ENCODE measurements at places on chromosomes 1 and 21. TPM values are rescaled to one million over a fixed set of nuclear protein-coding genes. Genes with fewer than 3 reads are reported as not detected.

Gene MATN1
- total RNA-seq = 0.26 TPM

Gene DPT
- total RNA-seq = not detected

Gene NPHS2
- not detected for total RNA-seq

- peaks cover 11% of the 10 kb centered on the region for H3K36me3 ChIP-seq
- DNase-seq = peak; percentile 49
- peaks cover 13% of the 10 kb centered on the region for H3K27me3 ChIP-seq
- H3K4me1 ChIP-seq = peaks cover 46% of the 10 kb centered on the region
- H3K27ac ChIP-seq = no peak overlapping the region
- H3K4me3 ChIP-seq = peak overlapping the region; percentile 52
Observed at GRCh38 chr1:229129301-229130027, 141.4 kb upstream of the RAB4A start.

- peak overlapping the region; percentile 81 for H3K27ac ChIP-seq
- H3K27me3 ChIP-seq = no peaks in the 10 kb centered on the region
- peaks cover 27% of the 10 kb centered on the region for H3K36me3 ChIP-seq
Observed at GRCh38 chr1:24932284-24932683, 2.2 kb upstream of the RUNX3 start.

- peaks cover 12% of the 10 kb centered on the region for H3K4me1 ChIP-seq
- H3K36me3 ChIP-seq = no peaks in the 10 kb centered on the region
- H3K4me3 ChIP-seq = peak overlapping the region; percentile 81
- peaks cover 58% of the 10 kb centered on the region for H3K27me3 ChIP-seq
- peak; percentile 54 for DNase-seq
Observed at GRCh38 chr1:110084227-110085078, 14.0 kb upstream of the ALX3 start.

DNA sequence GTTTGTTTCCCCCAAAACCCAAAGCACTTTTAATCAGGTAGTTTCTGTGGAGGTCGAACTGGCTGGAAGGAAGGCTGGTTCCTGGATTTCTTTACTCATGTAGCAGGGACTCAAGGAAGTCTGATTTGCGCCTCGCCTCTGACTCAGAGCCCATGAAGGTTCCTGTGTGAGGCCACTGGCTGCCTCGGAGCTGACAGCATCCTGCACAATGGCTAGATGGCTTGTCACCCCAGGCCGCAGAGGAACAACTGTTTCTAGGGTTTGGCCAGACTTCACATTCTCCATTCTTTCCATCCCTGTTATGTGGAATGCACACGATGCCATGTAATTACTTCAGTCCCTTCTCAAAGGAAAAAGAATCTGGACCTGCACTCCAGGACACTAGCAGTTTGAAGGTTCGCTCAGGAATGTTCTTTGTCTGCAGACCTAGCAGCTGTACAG lies 39.1 kb upstream of the PRSS38 start:
- H3K36me3 ChIP-seq = peaks cover 26% of the 10 kb centered on the region
- no peak overlapping the region for H3K4me3 ChIP-seq
- no peak for DNase-seq
- no peaks in the 10 kb centered on the region for H3K27me3 ChIP-seq
- peaks cover 25% of the 10 kb centered on the region for H3K4me1 ChIP-seq

DNA sequence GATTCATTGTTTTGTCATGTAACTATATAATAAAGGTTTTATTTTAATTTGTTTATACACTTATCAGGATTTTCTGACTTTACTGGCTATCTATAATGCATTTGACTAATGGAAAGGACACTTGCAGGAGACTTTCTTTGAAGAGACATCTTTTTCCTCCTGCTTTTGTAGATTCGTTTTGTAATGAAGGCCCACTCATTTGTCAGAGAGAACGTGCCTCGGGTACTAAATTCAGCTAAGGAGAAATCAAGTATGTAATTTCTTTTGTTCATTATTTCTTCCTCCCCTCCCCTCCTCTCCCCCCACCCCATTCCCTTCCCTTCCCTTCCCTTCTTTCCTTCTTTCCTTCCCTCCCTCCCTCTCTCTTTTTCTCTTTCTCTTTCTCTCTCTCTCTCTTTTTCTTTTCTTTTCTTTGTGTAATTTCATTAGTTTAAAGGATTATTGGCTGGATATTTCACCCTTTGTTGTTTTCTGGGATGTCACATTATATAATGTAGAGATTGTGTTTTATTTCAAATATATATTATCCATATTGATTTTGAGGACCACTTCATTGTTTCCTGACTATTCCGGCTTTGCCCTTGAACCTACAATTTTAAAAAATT lies 23.7 kb upstream of the AXDND1 start:
- H3K36me3 ChIP-seq = peaks cover 25% of the 10 kb centered on the region
- H3K4me1 ChIP-seq = peaks cover 6% of the 10 kb centered on the region
- no peaks in the 10 kb centered on the region for H3K27me3 ChIP-seq
- H3K27ac ChIP-seq = no peak overlapping the region
- no peak overlapping the region for H3K4me3 ChIP-seq
- DNase-seq = no peak

DNA sequence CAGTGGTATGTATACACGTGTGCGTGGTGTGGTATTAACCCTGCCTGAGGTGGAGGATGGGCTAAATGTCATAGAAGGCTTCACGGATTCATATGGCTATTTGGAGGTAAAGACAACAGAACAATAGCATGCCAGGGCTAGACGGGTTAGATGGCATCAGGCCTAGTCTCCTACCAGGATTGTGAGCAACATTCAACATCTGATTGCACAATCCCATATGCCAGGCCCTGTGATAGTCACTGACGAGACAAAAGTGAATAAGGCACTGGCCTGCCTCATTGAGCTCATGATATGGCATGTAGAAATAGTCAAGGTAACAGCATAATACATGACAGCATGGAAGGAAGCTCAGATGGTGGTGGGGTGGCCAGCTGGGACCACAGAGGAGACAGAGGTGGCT lies 167.1 kb upstream of the BEND5 start:
- H3K27me3 ChIP-seq = peaks cover 4% of the 10 kb centered on the region
- no peak overlapping the region for H3K27ac ChIP-seq
- no peak overlapping the region for H3K4me3 ChIP-seq
- H3K36me3 ChIP-seq = no peaks in the 10 kb centered on the region
- H3K4me1 ChIP-seq = no peaks in the 10 kb centered on the region

GRCh38 chr1:204435381-204435831 lies 23.8 kb upstream of the PPP1R15B start:
- H3K36me3 ChIP-seq = peaks cover 15% of the 10 kb centered on the region
- no peaks in the 10 kb centered on the region for H3K27me3 ChIP-seq
- no peak overlapping the region for H3K4me3 ChIP-seq
